Chondrocyte (in vitro differentiated cells): ENCODE measurements at places on chromosomes 7 and 10. TPM values are rescaled to one million over a fixed set of nuclear protein-coding genes. Genes with fewer than 3 reads are reported as not detected.

The SYT15 gene
- 11.6 to 44.3 TPM (median 14.5 TPM) in 3 replicates for total RNA-seq

The FEZF1 gene
- total RNA-seq: not detected in 3 replicates

The HYAL4 gene
- not detected in 3 replicates for total RNA-seq

The C10orf67 gene
- not detected in 3 replicates for total RNA-seq

The PRPS1L1 gene
- not detected in 3 replicates for total RNA-seq

The CPA2 gene
- total RNA-seq: not detected in 3 replicates

The PON1 gene
- total RNA-seq: not detected in 3 replicates

GRCh38 chr7:40213856-40214255 is 79.1 kb downstream of the SUGCT start:
- peaks cover 21% of the 10 kb centered on the region for H3K36me3 ChIP-seq
- H3K27ac ChIP-seq: peak overlapping the region; percentile 83
- H3K4me1 ChIP-seq: peaks cover 32% of the 10 kb centered on the region
- no peaks in the 10 kb centered on the region for H3K27me3 ChIP-seq
- DNase-seq: no peak

GRCh38 chr10:48797830-48798229 is 113.2 kb downstream of the WDFY4 start:
- H3K36me3 ChIP-seq: no peaks in the 10 kb centered on the region
- no peaks in the 10 kb centered on the region for H3K4me1 ChIP-seq
- H3K27me3 ChIP-seq: peaks cover 3% of the 10 kb centered on the region
- H3K27ac ChIP-seq: no peak overlapping the region

DNA sequence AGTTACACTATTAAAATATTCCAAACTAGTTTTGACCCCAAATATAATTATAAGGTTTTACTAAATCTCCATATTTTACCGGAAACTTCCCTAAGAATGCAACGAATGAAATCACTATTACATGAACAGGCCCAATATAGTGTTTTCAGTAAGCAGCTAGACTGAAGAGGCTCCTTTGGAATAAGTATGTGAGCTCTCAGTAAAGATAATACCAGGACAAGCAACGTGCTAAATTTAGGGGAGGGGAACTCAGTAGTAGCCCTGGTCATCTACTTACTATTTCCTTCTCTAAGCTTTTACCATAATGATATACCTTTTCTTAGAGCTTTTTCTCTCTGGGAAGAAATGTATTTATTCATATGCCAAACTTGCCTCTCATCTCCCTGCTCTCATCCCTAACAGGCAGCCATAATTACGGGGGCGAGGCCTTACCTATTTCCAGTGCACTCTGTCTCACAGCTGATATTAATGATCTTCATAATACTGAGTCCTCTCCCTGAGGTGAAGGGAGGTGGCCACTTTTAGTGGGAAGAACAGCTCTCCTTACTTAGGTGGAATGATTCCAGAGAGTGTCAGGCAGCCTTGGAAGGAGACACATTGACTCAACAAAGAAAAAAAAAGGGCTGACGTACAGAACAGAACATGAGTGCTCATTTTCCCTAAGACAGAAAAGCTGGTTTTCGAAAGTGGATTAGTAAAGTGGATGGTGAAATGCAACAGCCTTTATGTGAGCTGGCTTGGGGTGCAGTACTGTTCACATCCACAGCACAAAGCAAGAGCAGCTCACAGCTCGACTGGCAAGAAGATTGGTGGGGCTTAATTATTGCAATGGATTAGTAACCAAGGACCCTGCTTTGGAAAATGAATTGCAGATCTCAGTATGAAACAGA is 165.4 kb downstream of the GLI3 start:
- no peak overlapping the region for H3K27ac ChIP-seq
- H3K4me3 ChIP-seq: no peak overlapping the region
- no peak for DNase-seq
- peaks cover 8% of the 10 kb centered on the region for H3K4me1 ChIP-seq

DNA sequence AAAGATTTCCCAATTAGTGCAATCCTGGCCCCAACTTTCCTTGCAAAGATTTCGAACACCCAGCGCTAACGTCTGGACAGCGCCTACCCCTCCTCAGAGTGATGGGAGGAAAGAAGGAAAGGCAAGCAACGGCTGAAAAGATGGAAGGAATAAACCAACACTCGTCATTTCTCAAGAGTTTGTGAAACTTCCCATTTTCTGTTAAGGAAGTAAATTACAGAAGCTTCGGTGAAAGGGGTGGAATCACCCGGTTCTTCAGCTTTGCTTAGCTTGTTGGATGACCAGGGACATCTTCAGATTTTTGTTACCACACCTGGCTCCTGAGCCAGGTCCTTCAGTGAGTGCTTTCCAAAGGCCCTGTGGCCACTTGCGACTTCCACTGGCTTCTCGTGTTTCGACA is 313.1 kb downstream of the SKIDA1 start:
- no peaks in the 10 kb centered on the region for H3K36me3 ChIP-seq
- H3K27ac ChIP-seq: no peak overlapping the region
- H3K4me1 ChIP-seq: peaks cover 15% of the 10 kb centered on the region
- DNase-seq: no peak
- H3K27me3 ChIP-seq: peaks cover 12% of the 10 kb centered on the region

DNA sequence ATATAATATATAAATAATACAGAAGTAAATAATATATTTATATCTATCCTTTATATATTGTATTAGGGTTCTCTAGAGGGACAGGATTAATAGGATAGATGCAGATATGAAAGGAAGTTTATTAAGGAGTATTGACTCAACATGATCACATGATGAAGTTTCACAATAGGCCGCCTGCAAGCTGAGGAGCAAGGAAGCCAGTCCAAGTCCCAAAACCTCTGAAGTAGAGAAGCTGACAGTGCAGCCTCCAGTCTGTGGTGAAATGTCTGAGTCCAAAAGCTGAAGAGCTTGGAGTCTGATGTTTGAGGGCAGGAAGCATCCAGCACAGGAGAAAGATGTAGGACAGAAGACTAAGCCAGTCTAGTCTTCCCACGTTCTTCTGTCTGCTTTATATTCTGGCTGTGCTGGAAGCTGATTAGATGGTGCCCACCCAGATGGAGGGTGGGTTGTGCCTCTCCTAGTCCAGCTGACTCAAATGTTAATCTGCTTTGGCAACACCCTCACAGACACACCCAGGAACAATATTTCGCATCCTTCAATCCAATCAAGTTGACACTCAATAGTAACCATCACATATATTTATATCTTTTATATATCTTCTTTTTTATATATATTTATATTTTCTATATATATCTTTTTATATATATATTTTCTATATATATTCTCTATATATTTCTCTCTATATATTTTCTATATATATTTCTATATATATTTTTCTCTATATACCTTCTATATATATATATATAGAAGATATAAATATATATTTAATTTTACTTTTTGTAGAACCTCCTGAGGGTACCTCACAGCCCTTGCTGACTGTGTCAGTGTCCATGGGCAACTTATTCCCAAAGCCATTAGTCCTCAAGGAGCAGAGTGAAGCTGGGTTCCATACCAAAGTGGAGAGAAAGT is 24.6 kb upstream of the AKR1B10 start:
- H3K4me3 ChIP-seq: no peak overlapping the region
- no peak for DNase-seq
- H3K4me1 ChIP-seq: peaks cover 5% of the 10 kb centered on the region
- H3K36me3 ChIP-seq: no peaks in the 10 kb centered on the region
- H3K27me3 ChIP-seq: peaks cover 4% of the 10 kb centered on the region

DNA sequence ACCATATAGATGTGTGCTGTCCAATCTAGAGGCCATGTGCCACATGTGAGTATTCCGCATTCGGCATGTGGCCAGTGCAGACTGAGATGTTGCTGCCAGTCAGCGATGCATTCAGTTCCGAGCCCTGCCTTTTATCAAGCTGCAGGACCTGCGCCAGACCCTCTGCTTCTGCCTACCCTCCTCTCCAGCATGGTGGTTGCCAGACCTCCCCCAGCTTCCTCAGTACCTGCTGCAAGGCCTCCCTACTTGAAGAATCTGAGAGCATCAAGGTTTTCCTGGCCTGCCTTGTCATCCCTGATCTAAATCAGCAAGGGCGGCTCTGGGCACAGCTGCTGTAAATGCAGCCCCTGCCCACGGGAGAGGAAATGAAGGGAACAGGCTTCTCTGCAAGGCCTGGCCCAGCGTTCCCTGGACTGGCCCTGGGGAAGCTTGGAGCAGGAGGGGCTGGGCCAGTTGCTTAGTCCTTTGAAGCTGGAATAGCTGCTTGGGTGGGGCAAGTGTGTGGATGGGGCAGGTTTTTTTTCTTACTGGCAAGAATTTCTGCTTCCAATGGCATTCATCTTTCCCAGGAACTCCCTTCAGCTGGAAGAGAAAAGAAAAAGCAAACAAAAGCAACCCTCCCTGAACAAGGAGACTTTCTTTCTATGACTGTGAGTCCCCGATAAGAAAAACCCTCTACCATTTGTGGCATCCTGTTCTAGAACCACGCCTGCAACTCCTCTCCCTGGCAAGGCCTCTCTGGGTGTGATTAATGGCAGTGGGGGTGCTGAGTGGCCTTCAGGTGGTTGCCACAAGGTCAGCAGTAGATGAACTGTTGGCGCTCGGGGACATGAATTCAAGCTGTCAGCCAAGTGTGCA is 93.0 kb downstream of the NHLRC2 start:
- DNase-seq: no peak
- peak overlapping the region; percentile 72 for H3K27ac ChIP-seq
- no peaks in the 10 kb centered on the region for H3K36me3 ChIP-seq
- H3K4me1 ChIP-seq: peaks cover 38% of the 10 kb centered on the region
- no peaks in the 10 kb centered on the region for H3K27me3 ChIP-seq

GRCh38 chr10:51012073-51012472 is 62.2 kb upstream of the PRKG1 start:
- no peak for DNase-seq
- H3K4me3 ChIP-seq: no peak overlapping the region
- H3K27ac ChIP-seq: no peak overlapping the region

- H3K27me3 ChIP-seq: no peaks in the 10 kb centered on the region
- peak overlapping the region; percentile 12 for H3K4me3 ChIP-seq
- no peak for DNase-seq
- H3K36me3 ChIP-seq: peaks cover 12% of the 10 kb centered on the region
- H3K4me1 ChIP-seq: peaks cover 82% of the 10 kb centered on the region
- H3K27ac ChIP-seq: peak overlapping the region; percentile 98
Observed at GRCh38 chr10:73908853-73909539, 1.9 kb upstream of the PLAU start.

DNA sequence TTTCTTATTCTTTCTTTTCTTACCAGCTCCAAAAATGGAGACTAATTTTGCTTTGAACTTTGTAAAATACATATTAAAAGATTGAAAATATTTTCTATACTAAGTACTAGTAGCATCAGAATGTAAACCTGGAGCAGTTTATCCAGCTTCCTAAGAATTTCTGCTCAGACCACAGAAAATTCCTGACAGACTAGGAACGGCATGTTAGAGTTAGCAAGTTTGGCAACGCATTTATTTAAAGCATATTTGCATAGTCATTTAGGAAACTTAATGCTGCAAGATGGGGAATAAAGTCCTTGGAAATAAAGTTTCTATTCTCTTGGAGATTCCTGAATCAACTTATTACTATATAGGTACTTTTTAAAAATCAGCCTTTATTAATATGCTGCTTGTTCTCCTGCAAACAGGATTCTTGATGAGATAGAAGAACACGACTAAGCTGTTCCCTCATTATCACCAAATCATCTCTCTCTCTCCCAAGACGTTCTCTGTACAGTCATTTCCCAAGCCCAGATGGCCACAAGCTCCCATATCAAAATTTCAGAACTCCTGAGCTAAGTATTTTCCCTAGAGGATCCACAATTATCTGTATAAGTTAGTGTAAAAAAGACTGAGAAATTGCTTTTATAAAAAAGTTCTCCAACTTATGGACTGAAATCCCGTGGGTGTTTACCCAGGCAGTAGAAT is 305.8 kb upstream of the NEBL start:
- no peak for DNase-seq
- no peak overlapping the region for H3K4me3 ChIP-seq
- H3K4me1 ChIP-seq: peaks cover 17% of the 10 kb centered on the region
- peaks cover 17% of the 10 kb centered on the region for H3K27me3 ChIP-seq

DNA sequence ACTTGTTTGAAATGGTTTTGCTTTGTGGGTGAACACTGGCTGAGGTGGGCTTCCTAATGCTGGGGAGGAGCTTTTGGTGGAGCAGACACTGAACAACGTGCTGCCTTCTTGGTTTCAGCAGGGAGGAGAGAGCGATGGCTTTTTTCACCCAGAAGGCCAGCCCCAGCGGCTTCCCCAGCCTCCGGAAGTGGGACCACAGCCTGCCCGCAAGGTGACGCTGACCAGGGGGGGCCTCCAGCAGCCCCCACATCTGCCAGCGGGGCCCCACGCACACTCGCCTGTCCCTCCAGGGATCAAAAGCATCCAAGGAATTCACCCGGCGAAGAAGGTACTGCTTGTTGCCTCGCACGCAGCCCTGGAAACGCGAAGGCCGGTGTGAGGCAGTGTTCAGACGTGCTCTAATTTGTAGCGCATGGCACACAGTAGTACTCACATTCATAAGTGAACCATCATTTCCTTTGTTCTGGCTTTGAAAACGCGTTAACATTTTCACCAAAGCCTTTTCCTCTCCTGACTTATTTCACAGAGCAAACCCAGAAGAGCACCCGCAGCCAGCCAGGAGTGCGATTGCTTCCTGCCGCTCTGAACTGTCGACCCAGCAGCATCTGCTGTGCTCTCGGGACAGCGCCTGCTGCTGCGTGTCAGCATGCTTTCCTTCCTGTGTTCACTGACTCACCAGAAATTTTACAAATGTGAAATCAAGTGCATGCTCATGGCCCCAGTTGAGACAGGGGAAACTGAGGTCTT is 48.4 kb downstream of the SHH start:
- no peaks in the 10 kb centered on the region for H3K27me3 ChIP-seq
- peaks cover 43% of the 10 kb centered on the region for H3K4me1 ChIP-seq
- DNase-seq: no peak

DNA sequence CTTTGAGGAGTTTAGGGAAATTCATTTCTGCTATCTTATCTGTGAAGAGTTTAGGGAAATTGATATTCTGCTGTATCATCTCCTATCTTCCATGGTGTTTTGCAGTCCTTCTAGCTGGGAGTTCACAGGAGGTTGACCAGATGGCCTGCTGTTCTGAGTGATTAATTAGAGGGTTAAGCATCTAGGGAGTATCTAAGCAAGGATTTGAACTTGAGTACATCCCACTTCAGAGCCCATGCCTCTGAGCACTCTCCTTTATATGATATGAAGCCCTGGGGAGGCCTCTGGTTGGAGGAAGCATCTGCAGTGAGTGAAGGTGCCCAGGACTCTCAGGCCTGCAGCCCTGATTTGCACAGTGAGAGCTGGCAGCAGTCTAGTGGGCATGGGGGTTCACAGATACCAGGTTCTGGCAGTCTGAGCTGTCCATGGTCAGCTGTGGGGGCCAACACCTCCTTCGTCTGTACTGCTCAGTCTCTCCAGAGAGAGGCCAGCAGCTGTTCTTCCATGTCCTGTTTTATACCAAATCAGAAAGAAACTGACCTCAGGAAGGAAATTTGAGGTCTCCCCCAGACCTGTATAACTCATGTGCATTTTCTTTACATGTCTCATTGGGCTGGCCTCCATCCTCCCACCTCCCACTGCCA is 156.9 kb downstream of the PLCE1 start:
- no peak overlapping the region for H3K27ac ChIP-seq
- peaks cover 4% of the 10 kb centered on the region for H3K36me3 ChIP-seq
- H3K4me3 ChIP-seq: no peak overlapping the region
- peaks cover 9% of the 10 kb centered on the region for H3K4me1 ChIP-seq
- H3K27me3 ChIP-seq: no peaks in the 10 kb centered on the region
